ENCODE measurements at places on chromosomes 13 and 19.

GRCh38 chr13:106381091-106381490 lies 154.4 kb downstream of the EFNB2 start:
- DNase-seq: no peak

GRCh38 chr19:6278740-6279619 lies 795 bp downstream of the MLLT1 start:
- no peak for DNase-seq

DNA sequence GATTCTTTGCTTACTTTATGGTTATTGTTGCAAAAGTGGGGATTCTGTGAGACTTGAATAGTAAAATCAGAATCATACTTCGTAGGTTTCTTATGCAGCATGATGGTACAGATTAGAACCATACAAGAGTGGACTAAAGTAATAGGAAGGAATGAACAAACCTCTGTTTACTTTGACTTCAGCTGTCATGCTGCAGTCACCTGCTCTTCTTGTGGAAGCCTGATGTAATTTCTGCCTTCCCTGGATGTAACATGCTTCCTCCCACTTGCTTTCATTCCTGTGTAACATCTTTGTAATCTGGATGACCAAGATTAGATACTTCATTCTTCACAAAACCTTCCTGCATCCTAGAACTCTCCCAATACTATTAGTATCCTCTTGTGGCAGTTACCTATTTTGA lies 235.0 kb downstream of the PCCA start:
- no peak for DNase-seq

DNA sequence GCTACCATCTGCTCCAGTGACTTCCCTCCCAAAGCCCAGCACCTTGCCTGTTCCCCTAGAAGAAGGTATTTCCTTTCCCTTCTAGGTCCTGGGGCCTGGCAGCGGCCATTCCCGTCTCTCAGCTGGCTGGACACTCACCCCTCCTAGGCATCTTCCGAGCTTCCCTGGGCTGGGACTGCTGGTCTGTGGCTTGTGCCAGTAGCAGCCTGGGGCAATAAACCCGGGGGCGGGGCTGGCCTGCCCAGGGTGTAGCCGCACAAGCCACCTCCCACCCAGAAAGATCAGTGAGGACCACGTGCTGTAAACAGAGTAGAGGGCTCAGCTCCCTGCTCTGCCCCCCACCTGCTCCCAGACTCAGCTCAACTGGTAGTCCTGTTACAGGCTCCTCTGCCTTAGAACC lies 15.0 kb downstream of the LIPE start:
- DNase-seq: peak; percentile 74

DNA sequence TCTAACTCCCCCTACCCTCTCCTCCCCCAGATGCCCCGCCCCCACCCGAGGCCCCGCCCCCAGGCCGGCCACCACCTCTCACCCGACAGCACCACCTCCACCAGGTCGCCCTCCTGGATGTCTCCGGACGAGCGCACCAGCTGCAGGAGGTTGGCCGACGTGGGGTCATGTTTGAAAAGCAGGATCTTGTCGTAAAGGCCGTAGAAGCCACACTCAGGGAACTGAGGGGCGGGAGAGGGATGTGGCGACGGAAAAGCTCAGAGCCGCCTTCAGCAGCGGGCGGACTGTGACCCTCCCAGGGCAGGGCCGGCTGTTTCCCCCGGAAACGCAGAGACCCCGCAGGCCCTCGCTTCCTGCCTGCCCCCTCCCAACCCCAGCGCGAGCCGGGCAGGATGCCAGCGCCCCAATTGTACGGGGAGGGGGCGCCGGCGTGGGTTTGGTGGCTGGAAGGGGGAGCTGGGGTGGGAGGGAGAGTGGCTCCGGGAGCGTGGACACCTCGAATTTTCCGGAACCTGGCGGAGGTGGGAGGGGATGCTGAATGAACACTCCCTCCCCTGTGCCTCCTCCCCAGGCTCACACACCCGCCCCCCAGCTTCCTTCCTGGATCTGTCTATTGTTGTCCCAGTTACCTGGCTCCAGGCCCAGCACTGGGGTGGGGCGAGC lies 3.0 kb downstream of the PRKD2 start:
- peak; percentile 74 for DNase-seq

DNA sequence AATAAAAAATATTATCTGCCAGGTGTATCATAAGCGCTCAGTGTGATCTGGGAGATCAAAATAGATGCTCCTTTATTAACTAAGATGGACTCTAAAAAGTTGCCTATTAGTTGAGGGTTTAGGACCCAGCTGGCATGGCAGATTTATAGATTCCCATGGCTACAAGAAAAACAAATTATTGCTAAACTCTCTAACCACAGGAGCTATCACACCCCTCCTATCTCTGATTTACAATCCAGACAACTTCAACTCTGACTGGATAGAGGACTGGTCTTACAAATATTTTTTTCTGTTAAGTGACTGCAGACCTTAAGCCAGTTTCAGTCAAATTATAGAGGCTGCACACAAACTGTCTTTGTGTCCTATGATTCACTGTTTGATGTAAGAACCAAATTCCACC lies 45.4 kb upstream of the MYCBP2 start:
- no peak for DNase-seq

GRCh38 chr19:38912600-38913514 lies 871 bp upstream of the CCER2 start:
- DNase-seq: no peak

- no peak for DNase-seq
These were observed 1.1 kb downstream of the PPP5C start for GRCh38 chr19:46347985-46348384.

DNA sequence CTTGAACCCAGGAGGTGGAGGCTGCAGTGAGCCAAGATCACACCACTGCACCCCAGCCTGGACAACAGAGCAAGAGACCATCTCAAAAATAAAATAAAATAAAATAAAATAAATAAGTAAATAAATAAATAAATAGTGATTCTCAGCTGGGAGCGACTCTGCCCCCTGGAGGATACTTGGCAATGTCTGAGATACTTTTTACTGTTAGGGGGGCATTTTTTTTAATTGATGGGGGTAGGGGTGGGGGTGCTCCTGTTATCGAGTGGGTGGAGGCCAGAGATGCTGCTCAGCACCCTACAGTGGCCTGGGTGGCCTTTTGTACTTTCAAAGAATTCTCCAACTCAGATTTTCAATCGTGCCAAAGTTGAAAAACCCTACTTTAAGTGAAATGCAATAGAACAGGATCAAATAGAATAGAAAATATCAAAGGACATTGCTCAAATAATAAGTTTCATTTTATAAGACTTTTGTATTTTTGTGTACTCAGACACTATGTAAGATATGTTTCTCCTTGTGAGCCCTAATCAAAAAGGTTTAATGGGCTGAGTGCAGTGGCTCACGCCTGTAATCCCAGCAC lies 7.1 kb upstream of the CLPP start:
- no peak for DNase-seq

GRCh38 chr13:31046711-31047279 lies 114.3 kb downstream of the TEX26 start:
- no peak for DNase-seq

DNA sequence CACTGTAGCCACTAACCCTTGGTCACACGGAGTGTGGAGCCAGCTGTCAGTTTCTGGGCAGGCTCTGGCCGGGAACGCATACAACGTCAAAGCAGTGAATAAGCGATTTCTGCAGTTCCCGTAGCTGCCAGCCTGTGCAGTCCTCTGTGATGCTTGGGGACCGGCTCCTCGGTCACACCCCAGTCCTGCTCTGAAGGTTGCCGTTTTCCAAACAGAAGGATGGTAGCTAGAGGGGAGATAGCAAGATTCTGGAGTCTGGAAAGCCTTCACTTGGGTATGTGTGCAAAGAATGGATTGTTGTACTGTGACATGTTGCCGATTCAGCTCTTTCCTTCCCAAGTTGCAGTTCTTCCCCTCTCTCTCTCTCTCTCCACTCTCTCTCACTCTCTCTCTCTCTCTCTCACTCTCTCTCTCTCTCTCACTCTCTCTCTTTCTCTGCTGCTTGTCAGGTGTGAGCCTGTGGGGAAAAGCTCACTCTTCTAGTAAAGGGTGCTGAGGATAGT lies 38.7 kb upstream of the C1QTNF9 start:
- DNase-seq: peak; percentile 49
